ENCODE measurements at places on chromosomes 4 and X.

DNA sequence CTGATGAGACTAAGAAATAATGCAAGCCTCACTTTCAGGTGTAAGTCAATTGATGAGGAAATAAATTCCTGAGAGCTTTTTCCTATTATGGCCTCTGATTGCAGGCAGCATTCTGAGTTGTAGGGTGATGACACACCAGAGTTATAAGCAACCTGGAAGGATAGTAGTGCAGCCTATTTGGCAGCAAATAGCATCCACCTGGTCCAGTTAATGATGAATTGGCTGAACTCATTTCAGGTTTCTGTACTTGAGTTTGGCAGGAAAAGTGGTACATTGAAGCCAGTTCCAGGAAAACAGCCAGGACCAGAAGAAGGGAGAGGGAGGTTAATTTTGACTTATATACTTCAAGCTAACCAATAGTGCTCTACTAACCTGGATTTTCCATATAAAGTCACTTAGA lies 316.8 kb downstream of the NAF1 start:
- DNase-seq = no peak
- H3K36me3 ChIP-seq = no peaks in the 10 kb centered on the region
- no peaks in the 10 kb centered on the region for H3K27me3 ChIP-seq
- no peak overlapping the region for H3K27ac ChIP-seq
- no peak overlapping the region for H3K4me3 ChIP-seq

DNA sequence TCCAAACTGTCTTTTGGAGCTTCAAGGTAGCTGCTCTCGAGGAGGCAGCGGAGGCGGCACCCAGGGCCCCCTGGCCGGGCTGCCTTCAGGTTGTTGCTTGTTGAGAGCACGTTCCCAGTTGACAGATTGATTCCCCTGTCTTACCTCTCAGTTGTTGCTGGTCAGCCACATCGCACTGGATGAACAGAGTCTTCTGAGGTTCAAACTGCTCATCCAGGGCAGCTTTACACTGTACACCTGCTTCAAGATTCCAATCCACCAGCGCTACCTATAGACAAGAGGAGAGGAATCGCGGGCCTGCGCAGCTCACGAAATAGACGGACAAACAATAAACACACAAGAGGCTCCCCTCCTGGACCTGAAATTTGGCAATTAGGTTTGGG lies 497 bp downstream of the HPGD start:
- peaks cover 48% of the 10 kb centered on the region for H3K27me3 ChIP-seq
- H3K4me1 ChIP-seq = peaks cover 23% of the 10 kb centered on the region
- peak overlapping the region; percentile 6 for H3K27ac ChIP-seq
- DNase-seq = peak; percentile 1
- peak overlapping the region; percentile 74 for H3K4me3 ChIP-seq

DNA sequence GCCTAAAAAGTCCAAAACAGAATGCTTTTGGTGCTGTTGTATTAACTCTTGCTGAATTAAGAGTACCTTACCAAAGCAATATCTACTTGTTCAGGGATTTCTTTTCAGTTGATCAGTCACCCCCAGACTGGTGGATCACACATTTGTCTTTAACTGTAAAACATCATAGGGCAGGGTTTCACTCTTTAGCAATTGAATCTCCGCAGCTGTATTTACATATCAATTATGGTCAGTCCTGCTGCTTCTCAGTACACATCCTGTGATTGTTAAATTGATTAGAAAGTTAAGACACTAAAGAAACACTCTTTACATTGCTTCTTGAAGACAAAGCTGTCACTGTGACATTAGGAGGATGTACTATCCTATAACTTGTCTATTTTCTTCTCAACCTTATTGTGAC lies 277.1 kb upstream of the ADGRL3 start:
- no peak for DNase-seq
- no peaks in the 10 kb centered on the region for H3K4me1 ChIP-seq
- no peaks in the 10 kb centered on the region for H3K36me3 ChIP-seq
- H3K27me3 ChIP-seq = no peaks in the 10 kb centered on the region
- H3K4me3 ChIP-seq = no peak overlapping the region

- H3K27me3 ChIP-seq = no peaks in the 10 kb centered on the region
- DNase-seq = no peak
- H3K27ac ChIP-seq = no peak overlapping the region
- H3K36me3 ChIP-seq = no peaks in the 10 kb centered on the region
- H3K4me1 ChIP-seq = no peaks in the 10 kb centered on the region
These were observed 58.3 kb upstream of the PACRGL start for GRCh38 chr4:20641976-20642375.

DNA sequence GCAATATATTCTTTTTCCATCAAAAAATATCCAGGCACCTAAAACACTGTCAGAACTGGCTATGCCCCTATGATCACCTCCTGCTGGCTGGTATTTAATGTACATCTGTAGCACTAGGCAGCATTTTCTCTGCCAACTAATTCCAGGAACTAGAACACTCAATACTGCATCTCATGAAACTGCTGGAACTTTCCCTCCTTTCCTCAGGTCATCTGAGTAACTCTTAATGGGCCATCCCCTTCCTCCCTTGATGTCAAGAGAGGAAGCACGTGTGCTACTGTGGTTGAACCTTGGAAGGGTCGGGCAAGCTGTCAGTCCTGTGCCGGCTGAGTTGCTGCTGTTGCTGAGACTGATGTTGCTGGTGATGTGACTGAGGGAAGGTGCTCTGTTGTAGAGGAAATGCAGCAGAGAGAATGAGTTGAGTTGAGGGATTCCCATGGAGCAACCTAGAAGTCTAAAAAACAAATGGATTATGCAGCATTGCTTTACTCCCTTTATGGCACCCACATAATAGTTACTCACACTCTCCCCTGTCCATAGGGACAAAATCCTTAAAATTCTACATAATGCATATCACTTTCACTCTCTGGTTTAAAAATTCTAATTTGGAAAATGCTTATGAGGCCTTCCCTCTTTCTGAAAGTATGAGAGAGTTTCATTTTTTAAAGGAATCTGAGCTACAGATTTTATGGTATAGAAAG lies 39.5 kb downstream of the TMEM165 start:
- H3K36me3 ChIP-seq = peaks cover 35% of the 10 kb centered on the region
- H3K27me3 ChIP-seq = no peaks in the 10 kb centered on the region
- H3K4me3 ChIP-seq = no peak overlapping the region

- peaks cover 55% of the 10 kb centered on the region for H3K4me1 ChIP-seq
- no peak overlapping the region for H3K4me3 ChIP-seq
- H3K27me3 ChIP-seq = no peaks in the 10 kb centered on the region
- H3K36me3 ChIP-seq = peaks cover 42% of the 10 kb centered on the region
- no peak overlapping the region for H3K27ac ChIP-seq
- no peak for DNase-seq
These were observed 13.5 kb downstream of the HERC3 start for GRCh38 chr4:88605736-88606135.

DNA sequence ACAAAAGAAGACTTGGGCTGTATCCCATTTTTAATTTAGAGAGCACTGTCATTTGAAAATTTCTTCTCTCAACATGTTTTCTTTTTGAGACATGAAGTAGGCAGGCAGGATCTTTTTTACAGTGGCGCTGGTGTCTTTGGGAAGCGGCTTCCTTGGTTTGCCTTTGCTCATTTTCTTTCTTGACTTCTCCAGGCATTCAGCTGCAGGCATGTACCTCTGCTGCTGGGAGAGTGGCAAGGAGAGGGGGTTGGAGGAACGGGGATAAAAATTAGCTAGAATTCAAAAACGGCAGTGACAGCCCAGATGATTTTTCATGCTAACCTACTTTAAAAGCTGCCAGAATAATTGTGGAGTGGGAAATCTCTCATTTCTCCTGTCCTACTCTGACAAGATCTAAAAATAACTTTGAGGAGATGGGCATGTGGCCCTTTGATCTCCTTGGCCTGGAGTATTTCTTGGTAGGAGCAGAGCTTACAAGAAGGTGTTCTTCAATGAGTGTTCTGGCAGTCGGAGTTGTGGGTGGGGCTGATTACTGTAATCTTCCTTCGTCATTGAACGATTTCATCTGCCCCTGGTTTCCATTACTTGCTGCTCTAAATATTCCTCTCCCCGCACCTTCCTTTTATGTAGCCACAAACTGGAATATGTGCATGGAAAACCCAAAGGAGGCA lies 54.8 kb downstream of the TBL1X start:
- H3K4me1 ChIP-seq = peaks cover 22% of the 10 kb centered on the region
- H3K27ac ChIP-seq = no peak overlapping the region
- H3K36me3 ChIP-seq = peaks cover 6% of the 10 kb centered on the region
- no peak for DNase-seq
- no peaks in the 10 kb centered on the region for H3K27me3 ChIP-seq

All from activated T-helper 1 cell treated with anti-CD3 and anti-CD28 coated beads, Interleukin-12 subunit alpha, Interleukin-12 subunit beta, Interleukin-2, Interleukin-4 antibody, amounts not matched to agents 30 ng/mL and 10 ng/mL and 1 ng/mL, durations not matched to agents 14 hours and 24 hours and 36 hours (primary cell).